ENCODE measurements at places on chromosomes 4 and X.

DNA sequence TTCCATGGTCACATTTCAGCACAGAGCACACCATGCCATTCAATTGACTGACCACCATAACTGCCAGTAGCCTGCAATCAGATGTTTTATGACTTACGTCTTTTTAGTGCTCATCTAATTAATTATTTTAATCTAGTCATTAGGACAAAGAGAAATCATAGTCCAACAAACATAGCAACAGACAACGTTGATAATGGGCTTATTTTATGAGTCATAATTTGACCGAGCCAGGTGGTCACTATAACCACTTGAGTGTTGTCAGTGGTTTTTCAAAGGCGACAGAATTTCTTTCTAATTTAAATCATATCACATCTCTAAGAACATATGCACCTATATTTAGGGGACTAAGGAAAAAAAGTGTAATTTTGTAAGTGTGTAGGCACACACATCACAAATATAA is 1.9 kb downstream of the SEC24D start:
- no peak for DNase-seq

GRCh38 chrX:17592117-17592516 is 145.2 kb upstream of the SCML1 start:
- DNase-seq, result no peak

- DNase-seq, result no peak
These were observed 25.6 kb upstream of the DHRSX start for GRCh38 chrX:2526390-2526789.

- no peak for DNase-seq
These were observed 168.4 kb upstream of the GK2 start for GRCh38 chr4:79576429-79576753.

- DNase-seq, result no peak
These were observed 217.3 kb upstream of the TAPT1 start for GRCh38 chr4:16443504-16444088.

DNA sequence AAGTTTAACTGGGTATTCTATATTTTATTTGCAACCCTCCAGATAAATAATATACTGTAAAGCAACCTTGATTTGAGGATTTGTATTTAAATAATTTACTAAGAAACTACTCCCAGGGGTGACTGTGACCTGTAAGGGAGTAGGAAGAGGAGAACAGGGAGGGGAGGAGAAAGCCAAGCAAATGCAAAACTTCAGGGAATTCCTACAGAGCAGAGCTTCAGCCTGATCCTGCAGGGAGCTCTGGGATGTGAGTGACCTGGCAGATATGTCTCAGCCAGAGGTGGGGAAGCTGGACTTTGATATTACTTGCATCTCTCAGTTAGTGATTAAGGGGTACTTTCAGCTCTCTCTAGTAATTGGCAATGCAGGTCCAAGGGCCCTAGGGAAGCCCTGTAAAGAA is 302.0 kb downstream of the FRMPD4 start:
- DNase-seq, result no peak

GRCh38 chrX:136822337-136823095 is 41.8 kb upstream of the ARHGEF6 start:
- DNase-seq, result no peak

- DNase-seq, result no peak
These were observed 58.9 kb upstream of the NXF3 start for GRCh38 chrX:103151799-103152198.

Data from stimulated activated CD4-positive, alpha-beta T cell treated with anti-CD3 and anti-CD28 coated beads, Interleukin-1b, Interleukin-23, amount 100 ng/mL, for 1 hour (primary cell).